HAP-1 (cell line): ENCODE measurements at places on chromosomes 6 and 20.

- DNase-seq = no peak
Observed at GRCh38 chr20:8670893-8671215, 398.0 kb upstream of the PLCB4 start.

- no peak for DNase-seq
Observed at GRCh38 chr6:2403546-2403945, 158.1 kb upstream of the GMDS start.

GRCh38 chr6:142266060-142266459, 35.7 kb upstream of the ADGRG6 start:
- no peak for DNase-seq

DNA sequence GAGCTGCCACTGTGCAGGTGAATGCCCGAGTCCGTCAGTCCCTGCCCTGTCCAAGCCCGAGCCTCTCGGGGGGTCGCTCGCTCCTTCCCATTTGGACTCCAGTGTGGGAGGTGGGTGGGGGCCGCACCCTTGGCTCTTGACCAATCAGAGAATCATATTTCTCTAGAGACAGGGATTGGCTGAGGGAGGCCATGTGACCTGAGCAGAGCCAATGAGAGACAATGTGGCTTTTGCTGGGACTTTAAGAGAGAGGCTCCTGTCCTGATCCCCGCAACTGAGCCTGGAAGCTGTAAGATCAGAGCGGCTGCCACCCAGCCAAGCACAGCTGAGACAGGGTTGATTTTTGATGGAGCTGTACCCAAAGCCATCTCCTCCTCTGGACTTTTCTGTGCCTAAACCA, 199.3 kb downstream of the TFAP2C start:
- DNase-seq = no peak

DNA sequence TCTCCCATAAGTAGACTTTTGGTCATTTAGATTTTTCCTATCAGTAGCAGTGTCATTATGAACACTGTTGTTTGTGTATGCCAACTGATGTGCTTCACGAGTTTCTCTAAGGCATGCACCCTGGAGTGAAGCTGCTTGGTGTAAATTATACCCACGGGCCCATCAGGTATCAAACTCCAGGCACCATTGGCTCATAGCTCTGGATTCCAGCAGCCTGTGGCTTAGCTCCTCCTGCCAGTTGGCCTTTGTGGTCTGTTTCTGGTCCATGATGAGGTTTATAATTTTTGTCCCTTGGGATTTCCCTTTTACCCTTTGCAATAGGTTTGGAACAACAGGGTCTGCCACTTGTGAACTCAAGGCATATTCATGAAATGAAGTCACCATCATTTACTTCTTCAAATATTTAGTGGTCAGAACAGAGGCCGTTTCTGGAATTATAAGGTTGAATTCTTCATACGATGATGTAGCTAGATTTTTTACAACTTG, 350.5 kb downstream of the PRL start:
- no peak for DNase-seq

GRCh38 chr6:35080821-35081425, 60.2 kb downstream of the TCP11 start:
- no peak for DNase-seq
